ENCODE measurements at places on chromosomes 12 and 14.

- no peak for DNase-seq
Observed at GRCh38 chr14:90159146-90159545, 97.2 kb upstream of the PSMC1 start.

GRCh38 chr12:108568338-108569154 lies 6.2 kb downstream of the ISCU start:
- DNase-seq = no peak

DNA sequence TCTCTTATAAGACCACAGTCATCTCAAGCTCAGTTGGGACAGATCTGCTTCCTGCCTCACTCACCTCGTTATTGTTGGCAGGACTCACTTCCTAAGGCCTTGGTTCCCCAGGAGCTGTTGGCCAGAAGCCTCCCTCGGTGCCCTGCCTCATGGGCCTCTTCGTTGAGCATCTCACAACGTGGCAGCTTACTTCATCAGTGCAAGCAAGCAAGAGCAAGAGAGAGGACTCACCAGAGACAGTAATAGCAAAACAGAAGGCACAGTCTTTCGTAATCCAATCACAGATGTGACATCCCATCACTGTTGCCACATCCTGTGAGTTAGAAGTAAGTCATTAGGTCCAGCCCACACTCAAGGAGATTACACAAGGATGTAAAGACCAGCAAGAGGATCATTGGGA lies 5.1 kb upstream of the NUMB start:
- no peak for DNase-seq

GRCh38 chr12:124551268-124552144 lies 15.9 kb downstream of the NCOR2 start:
- DNase-seq = no peak

All from stimulated activated CD8-positive, alpha-beta memory T cell treated with anti-CD3 and anti-CD28 coated beads, Interleukin-4, amount 100 ng/mL, for 4 hours (primary cell).